ENCODE measurements at places on chromosomes 7 and 10. TPM values are rescaled to one million over a fixed set of nuclear protein-coding genes. Genes with fewer than 3 reads are reported as not detected.

The ADRB1 gene
- total RNA-seq = 1.8 TPM

The ZNF735 gene
- not detected for total RNA-seq

The CRYGN gene
- not detected for total RNA-seq

The MYOZ1 gene
- total RNA-seq = not detected

The ARHGEF35 gene
- 25.8 TPM for total RNA-seq

Measured in bronchial epithelial cell (primary cell).